ENCODE measurements at places on chromosomes 11 and 22. TPM values are rescaled to one million over a fixed set of nuclear protein-coding genes. Genes with fewer than 3 reads are reported as not detected.

Gene MRGPRF
- total RNA-seq, result 4.1 TPM

Gene ZDHHC13
- 9.2 TPM for total RNA-seq

Gene MN1
- total RNA-seq, result 98.6 TPM

Gene OR5D18
- total RNA-seq, result not detected

Gene SEPTIN5
- total RNA-seq, result 7.3 TPM

Gene SCGB2A2
- total RNA-seq, result not detected

Gene OR52I1
- not detected for total RNA-seq

Gene SESN3
- total RNA-seq, result 85.6 TPM

Gene PHETA2
- 0.12 TPM for total RNA-seq

Gene CARD16
- total RNA-seq, result 2.0 TPM

Gene P2RY2
- total RNA-seq, result 0.12 TPM

Gene GVQW3
- 2.0 TPM for total RNA-seq

Gene ANKK1
- total RNA-seq, result 0.19 TPM

Gene POTEH
- not detected for total RNA-seq

Gene RBMXL2
- not detected for total RNA-seq

Gene SEZ6L
- total RNA-seq, result 2.2 TPM

Gene SLC22A12
- not detected for total RNA-seq

Gene MYRF
- 53.9 TPM for total RNA-seq

Gene MMP8
- total RNA-seq, result not detected

Gene INSC
- not detected for total RNA-seq

Gene MS4A7
- not detected for total RNA-seq

Gene BEST1
- 0.66 TPM for total RNA-seq

Gene DKK3
- 328 TPM for total RNA-seq

Gene AIFM3
- total RNA-seq, result 0.67 TPM

Gene MAPK8IP2
- 4.7 TPM for total RNA-seq

Gene VPS37C
- total RNA-seq, result 13.5 TPM

Gene LDHAL6A
- total RNA-seq, result not detected

Gene CLTCL1
- total RNA-seq, result 65.3 TPM

Gene SPTBN2
- total RNA-seq, result 18.2 TPM

Gene GNAZ
- 0.96 TPM for total RNA-seq

Gene PATE2
- total RNA-seq, result not detected

Gene PCSK7
- 53.3 TPM for total RNA-seq

Gene APOA5
- not detected for total RNA-seq

Gene FAM180B
- total RNA-seq, result not detected

Gene TREH
- not detected for total RNA-seq

Gene EXPH5
- total RNA-seq, result 7.9 TPM

Gene NXPE4
- total RNA-seq, result not detected

Gene HEPHL1
- total RNA-seq, result not detected

Gene OR2AG2
- 0.27 TPM for total RNA-seq

Gene BRSK2
- 7.1 TPM for total RNA-seq

Gene NAV2
- total RNA-seq, result 17.6 TPM

Gene MS4A4A
- total RNA-seq, result 0.32 TPM

Gene MEI1
- 0.19 TPM for total RNA-seq

Gene ANO9
- total RNA-seq, result 0.82 TPM

Gene LMO1
- 0.46 TPM for total RNA-seq

Data from astrocyte (in vitro differentiated cells and primary cell).